ENCODE measurements at places on chromosomes 13 and 19. TPM values are rescaled to one million over a fixed set of nuclear protein-coding genes. Genes with fewer than 3 reads are reported as not detected.

CYP2B6 gene
- not detected for total RNA-seq

GRCh38 chr19:48933382-48933932, at the start of gene DHDH:
DHDH (plus strand) TSS chr19:48933699; CDS start chr19:48933722, 23 bp downstream.
- DNase-seq, result peak; percentile 86

GRCh38 chr13:42280537-42280936, 8.6 kb downstream of the AKAP11 start:
- DNase-seq, result no peak

GPI gene
- 107 TPM for total RNA-seq

GRCh38 chr13:104953588-104953987, 1581.9 kb downstream of the EFNB2 start:
- no peak for DNase-seq

SLC10A2 gene
- not detected for total RNA-seq

GRCh38 chr19:38361633-38362075, 12.7 kb upstream of the PSMD8 start:
- DNase-seq, result peak; percentile 30

GRCh38 chr13:76886005-76886291, 257 bp downstream of the KCTD12 start:
- DNase-seq, result no peak

- DNase-seq, result no peak
These were observed 63.2 kb downstream of the SHISA2 start for GRCh38 chr13:25988661-25989060.

- no peak for DNase-seq
These were observed 130.9 kb upstream of the SPACA7 start for GRCh38 chr13:112245179-112245724.

TTC9B gene
- total RNA-seq, result not detected

KIR3DL2 gene
- not detected for total RNA-seq

- no peak for DNase-seq
These were observed 111.0 kb upstream of the MCF2L start for GRCh38 chr13:112857914-112858490.

DNA sequence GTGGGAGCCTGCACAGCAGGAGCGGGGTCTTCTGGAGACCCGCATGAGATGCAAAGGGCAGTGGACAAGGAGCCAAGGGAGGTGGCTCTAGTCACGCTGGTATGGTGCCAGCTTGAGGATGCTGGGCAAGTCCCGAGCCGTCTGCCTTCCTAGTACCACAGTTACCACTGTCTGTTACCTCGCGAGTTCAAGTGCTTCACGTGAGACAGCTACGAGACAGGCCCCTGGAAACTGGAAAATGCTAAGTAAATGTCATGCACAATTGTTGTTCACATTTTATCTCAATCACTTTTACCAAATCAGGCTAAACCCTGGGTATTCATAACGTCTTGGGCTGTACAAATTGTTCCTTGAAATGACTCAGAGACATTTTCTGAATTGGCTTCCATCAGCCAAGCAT, 155.7 kb downstream of the TNFRSF19 start:
- no peak for DNase-seq

DNA sequence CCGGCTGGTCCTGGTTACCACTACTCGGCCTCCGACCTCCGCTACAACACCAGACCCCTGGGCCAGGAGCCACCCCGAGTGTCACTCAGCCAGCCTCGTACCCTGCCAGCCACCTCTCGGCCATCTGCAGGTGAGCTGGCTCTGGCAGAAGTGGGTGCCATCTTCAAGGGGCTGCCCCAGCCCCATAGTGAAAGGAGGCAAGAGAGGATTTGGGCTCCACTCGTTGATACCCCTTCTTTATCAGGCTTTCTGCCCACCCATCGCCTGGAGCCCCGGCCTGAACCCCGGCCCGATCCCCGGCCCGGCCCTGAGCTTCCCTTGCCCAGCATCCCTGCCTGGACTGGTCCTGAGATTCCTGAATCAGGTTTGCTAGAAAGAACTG, 7.1 kb downstream of the LTBP4 start:
- peak; percentile 53 for DNase-seq

ATXN8OS gene
- total RNA-seq, result not detected

DNA sequence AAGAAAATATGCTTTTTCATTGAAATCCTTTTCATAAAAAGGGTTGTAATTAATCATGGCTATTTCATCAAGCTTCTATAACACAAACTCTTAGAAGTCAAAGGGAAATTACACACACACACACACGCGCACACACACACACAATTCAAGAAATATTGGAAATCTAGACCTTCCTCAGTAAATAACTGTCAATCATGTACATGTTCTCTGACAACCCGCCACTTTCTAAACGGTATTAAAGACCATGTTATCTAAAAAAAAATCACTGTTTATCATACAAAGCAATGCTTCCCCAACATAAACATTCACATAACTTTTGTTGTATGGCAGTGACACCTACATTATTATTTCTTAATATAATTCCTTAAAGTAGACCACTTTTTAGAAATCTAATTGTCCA, 132.2 kb downstream of the EFNB2 start:
- DNase-seq, result no peak

- no peak for DNase-seq
These were observed 4.5 kb downstream of the SCN1B start for GRCh38 chr19:35034588-35035382.

GSX1 gene
- total RNA-seq, result not detected

DNA sequence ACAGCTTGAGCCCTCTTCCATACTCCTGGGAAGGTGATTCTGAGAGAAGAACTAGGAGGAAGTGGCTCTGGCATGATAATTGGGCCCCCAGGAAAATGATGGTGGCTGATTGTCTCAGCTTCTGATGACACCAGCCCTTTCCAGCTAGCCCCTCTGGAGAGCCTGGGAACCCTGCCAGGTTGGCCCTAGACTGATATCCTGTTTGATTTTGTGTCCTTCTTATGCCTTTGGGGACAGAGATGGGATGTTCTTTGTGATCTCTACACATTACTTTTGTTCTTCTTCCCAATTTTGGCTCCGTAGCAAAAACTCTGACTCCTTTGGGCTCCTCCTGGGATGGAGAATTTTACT, 39.7 kb downstream of the ERICH6B start:
- DNase-seq, result no peak

- DNase-seq, result no peak
These were observed 30.7 kb upstream of the C13orf46 start for GRCh38 chr13:114004420-114005205.

DNA sequence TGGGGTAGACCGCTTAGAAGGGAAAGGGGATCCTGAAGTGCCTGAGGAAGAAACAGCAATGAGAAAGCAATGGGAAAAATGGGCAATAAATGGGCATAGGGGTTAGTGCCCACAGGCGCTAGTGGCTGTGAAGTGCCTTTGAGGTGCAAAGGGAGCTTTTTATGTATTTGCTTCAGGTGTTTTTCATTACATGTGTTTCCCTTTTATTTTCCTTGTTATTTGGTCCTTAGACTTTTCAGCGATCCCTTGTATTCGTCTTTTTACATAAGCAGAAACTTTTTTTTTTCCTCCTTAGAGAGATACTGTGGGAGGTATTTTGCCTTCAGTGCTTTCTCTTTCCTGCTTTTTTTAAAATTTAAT, 19.6 kb downstream of the NFIX start:
- DNase-seq, result no peak

GRCh38 chr19:46180701-46181387, 32.8 kb downstream of the IGFL2 start:
- DNase-seq, result no peak

DNA sequence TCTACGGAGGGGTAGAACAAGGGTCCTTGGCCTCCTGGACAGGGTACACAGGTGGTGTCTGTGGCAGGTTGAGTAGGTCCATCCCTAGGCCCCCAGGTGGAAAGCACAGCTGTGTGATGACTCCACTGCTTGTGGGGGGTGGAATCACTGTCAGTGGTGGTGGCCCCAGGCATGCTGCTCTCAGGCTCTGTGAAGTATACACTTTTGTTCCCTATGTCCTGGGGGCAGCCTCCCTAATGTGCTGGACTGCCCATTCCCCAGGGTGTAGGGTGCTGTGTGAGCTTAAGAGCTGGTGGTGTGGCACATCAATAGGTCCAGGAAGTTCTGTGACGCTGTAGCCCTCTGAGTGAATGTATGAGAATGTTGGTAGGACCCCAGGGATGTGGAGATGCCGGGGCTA, 197.2 kb upstream of the SLC10A2 start:
- no peak for DNase-seq

- DNase-seq, result no peak
These were observed 355.5 kb downstream of the ENOX1 start for GRCh38 chr13:43431290-43431716.

- no peak for DNase-seq
These were observed 5.7 kb downstream of the ZNF558 start for GRCh38 chr19:8826371-8826770.

CACNG6 gene
- not detected for total RNA-seq

GRCh38 chr19:8392017-8392591, 1.9 kb downstream of the RAB11B start:
- no peak for DNase-seq

DNA sequence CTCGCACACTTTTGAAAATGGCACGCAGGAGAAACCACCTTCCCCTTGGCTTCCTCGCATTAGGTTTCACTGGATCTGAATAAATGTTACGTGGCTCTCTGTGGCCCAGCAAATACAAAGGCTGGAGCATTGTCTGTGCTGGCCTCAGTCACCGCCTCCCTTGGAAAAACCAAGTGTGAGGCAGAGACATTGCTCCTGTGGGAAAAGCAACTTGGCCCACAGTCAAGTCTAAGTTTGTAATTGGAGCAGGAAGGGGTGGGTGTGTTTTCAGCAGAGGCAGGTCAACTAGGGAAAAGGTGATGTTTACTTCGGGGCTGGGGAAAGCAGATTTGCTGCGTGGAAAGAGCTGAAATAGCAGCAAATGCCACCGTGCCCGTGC, 101.6 kb downstream of the IRS2 start:
- no peak for DNase-seq

- DNase-seq, result no peak
These were observed 738.5 kb downstream of the DIAPH3 start for GRCh38 chr13:59425211-59425741.

CEACAM19 gene
- total RNA-seq, result 3.6 TPM

DNA sequence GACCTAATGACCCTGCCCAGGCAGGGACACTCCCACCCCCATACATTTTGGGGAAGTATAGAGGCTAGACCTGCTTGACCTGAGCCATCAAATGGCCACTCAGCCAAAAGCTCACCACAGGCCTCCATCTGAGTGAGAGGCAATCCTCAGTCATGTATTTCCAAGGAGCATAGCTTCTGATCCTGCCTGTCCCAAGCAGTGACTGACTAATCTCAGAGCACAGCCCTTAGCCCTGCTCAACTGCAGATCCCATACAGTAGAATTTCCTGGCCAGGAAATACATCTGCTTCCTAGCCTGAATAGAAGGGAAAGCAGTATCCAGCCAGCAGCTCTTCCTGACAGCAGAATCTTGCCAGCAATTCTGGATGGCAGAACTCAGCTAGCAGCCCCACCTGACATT, 880.6 kb upstream of the GPC6 start:
- DNase-seq, result no peak

DNA sequence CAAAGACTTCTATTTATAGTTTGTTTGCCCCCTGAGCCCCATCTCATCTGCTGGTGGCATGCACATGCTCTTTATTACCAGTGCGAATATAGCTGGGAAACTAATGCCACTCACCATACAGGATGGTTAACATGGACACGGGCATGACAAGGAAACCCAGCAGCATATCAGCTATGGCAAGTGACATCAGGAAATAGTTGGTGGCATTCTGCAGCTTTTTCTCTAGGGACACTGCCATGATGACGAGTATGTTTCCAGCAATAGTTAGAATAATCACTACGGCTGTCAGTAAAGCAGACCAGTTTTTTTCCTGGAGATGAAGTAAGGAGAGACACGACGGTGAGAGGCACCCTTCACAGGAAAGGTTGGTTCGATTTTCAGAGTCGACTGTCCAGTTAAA, 1.5 kb downstream of the HTR2A start:
- DNase-seq, result no peak

KISS1R gene
- total RNA-seq, result 2.6 TPM

- no peak for DNase-seq
These were observed 324.9 kb upstream of the SPRY2 start for GRCh38 chr13:80665792-80666333.

- no peak for DNase-seq
These were observed 66.3 kb downstream of the RASA3 start for GRCh38 chr13:114065926-114066774.

- no peak for DNase-seq
These were observed 69.6 kb downstream of the DCLK1 start for GRCh38 chr13:36061621-36062020.

DNA sequence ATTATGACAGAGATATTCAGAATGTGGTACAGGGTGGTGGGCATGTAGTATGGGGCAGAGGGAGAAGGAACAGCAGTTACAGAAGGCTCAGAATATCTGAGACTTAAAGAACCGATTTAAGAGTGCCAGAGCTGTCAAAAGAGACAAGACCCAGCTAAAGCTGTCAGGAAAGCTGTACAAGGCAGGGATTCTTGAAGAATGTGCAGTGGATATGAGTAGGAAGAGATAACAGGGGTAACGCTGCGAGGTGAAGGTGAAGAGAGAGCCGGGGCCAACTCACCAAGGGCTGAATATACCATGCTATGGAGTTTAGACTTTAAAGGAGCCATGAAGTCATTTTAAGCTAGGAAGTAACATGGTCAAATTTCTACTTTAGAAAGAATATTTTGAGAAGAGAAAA, 381.0 kb downstream of the DIAPH3 start:
- DNase-seq, result no peak

DNA sequence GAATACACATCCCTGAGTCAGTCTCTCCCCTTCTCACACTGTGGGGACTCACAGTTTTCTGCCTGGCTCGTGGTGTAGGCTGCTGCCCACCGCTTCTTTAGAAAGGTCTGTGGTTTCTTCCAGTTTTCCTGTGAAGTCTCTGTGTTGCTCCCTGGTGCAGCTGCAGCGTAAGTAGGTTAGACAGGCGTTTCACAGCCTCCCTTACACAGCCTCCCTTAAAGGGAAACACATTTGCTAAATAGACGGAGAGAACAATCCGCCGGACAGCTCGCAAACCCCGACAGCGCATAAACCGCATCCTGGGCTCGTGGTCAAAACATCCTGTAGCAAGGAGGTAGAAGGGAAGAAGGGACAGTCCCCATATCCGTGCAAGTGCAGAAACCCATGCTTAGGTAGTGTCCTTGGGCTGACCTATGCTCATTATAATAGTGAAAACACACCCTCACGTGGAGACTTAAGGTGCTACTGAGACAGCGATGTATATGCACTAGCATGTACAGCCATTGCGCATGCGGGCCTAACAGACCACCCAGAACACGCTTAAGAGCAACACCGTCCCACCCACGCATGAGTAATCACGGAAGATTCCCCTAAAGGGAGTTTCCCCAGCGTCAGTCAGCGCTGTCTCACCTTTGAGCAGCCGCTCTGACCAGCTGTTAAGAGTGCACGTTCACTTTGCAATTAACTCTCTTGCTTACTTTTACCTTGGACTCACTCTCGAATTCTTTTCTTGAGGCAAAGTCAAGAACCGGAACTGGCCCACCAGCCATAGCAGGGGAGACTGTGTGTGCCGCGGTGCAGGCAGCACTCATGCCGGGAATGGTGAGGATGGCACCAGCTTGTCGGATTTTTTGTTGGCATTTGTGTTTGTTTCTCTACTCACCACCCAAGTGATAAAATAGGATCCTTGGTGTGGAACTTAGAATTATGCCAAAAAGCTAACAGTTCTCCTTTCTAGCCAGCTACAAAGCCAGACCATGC, 16.6 kb downstream of the SIGLEC8 start:
- peak; percentile 94 for DNase-seq

FUT1 gene
- not detected for total RNA-seq

ADGRE1 gene
- 2.3 TPM for total RNA-seq

All from naive thymus-derived CD8-positive, alpha-beta T cell (primary cell).